ENCODE measurements at places on chromosomes 13 and 19.

DNA sequence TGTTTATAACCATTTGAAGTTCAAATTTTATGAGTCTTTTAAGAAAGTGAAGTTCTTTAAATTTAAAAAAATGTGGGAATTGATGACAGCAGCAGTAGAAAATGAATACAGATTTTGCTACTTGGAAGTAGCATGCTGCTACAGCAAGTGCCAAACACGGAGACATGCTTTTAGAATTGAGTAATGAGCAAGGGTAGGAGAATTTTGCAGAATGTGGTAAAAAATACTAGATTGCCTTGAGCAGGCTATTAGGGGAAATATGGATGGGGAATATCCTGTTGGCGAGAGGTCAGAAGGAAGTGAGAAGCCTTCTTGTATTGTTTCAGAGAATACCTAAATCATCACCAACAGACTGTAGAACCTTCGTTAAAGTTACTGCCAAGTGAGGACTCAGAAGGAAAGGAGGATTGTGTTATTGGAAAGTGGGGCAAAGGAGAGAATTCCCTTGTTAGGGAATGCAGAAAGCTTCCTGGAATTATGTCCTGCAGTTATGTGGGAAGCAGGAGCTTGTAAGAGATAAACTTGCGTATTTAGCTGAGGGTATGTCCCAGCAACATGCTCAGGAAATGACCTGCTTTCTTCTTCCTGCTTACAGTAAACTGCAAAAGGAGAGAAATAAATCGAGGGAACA is 32.4 kb upstream of the OXGR1 start:
- no peak for DNase-seq

GRCh38 chr19:12783291-12783848 is 7.9 kb upstream of the JUNB start:
- DNase-seq: peak; percentile 56

DNA sequence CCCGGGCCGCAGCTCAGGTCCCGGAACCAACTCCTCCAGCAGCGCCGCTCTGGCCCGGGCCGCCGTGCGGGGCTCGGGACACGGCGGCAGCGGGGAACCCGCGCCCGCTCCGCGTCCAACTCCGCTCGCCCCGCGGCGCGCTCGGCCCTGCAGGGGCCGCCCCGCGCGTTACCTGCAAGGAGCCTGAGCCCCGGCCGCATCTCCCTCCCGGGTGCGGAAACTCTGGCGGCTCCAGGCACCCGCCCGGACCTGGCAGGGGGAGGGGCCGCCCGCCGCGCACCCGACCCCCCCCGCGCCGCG is at the start of gene TMTC4:
Gene TMTC4, minus strand, starts transcription at position 224 of the 300 bp plus-strand sequence. CDS start 4,433 bp downstream, outside the sequence.
- DNase-seq: no peak

GRCh38 chr13:51549050-51549449 is 35.2 kb upstream of the WDFY2 start:
- no peak for DNase-seq

- DNase-seq: no peak
Observed at GRCh38 chr13:114038211-114038613, 64.3 kb upstream of the C13orf46 start.
